ENCODE measurements at places on chromosomes 5 and 9.
A peak's percentile ranks its signal among the peaks of the same experiment; 100 is the strongest.

DNA sequence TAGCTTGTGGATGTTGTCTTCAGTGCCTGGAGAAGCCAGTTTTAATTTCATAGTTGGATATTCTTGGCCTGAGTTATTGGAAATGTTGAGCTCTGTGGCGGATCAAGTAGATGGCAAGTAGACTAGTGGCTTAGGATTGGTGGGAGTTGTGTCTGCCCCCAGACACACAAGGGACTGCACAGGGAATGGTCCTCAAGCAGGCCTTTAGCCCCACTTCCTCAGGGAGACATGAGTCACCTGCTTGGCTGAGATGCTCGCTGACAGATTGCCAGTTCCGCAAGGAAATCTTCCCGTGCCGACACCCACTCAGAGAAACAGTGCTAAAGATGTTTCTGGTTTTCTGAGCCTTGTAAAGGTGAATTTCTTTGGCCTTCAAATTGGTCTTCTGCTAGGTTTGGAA, 18.8 kb upstream of the CATSPER3 start:
- DNase-seq: peak; percentile 71

GRCh38 chr9:114338187-114338586, 8.5 kb downstream of the ORM2 start:
- DNase-seq: no peak

DNA sequence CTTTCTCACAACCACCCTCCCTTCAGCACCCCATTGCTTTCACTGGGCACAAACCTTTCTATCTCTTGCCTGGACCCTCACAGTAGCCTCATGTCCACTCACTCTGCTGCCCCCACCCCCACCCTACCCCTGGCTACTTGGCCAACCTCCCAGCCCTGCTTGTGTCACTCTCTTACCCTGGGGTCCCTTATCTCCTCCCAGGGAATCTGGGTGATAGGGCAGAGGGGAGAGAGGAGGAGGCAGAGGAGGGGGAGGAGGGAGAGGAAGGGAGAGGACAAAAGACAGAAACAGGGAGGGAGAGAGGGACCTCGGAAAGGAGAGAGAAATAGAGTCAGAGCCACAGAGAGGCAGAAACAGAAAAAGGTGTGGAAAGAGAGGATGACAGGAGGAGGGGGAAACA, 25.0 kb upstream of the KIF12 start:
- DNase-seq: no peak

DNA sequence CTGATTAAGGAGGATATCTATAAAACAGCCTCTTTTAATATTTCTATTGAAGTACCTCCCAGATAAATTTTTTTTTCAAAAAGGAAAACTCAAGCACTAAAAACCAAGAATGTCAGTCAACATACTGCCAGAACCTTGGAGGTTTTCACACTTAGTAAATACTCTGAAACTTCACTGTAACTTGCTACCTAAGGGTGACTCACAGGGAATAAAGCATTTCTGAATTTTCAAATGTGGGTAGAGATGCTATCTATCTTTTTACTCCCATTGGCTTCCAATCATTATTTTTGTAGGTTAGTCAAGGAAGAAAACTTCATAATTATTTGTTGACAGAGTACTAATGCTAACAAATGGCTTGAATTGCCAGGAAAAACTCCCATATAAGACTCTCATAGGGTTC, 46.1 kb downstream of the SLC25A46 start:
- DNase-seq: no peak

DNA sequence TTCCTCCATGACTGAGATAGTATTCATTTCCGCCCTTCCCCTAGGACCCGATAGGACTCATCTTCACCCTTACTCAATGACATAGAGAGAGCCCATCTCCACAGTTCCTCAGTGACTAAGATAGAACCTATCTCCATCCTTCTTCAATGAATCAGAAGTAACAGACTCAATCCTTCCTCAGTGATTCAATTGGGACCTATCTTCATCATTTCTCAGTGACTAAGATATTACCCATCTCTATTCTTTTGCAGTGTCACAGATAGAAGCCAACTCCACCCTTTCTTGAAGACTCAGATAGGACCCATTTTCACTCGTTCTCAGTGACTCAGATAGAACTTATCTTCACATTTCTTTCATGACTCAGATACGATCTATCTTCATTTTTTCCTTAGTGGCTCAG, 164.6 kb downstream of the FBXO4 start:
- no peak for DNase-seq

DNA sequence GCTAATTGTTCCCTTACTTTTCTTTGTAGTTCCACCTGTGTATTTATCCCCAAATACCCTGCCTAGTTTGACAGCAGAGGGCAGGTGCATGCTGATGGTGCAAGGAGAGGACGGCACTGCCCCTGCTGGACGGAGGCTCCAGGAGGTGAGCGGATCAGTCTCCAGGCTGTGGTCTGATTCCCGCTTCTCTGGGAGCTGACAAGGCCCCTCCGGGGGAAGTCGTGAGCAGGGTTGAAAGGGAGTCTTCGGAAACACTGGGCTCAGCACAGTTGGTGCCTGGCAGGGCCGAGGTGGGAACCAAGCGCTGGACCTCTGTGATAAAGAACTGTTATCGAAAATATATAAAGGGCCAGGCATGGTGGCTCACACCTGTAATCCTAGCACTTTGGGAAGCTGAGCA, 52.9 kb downstream of the RASGEF1C start:
- DNase-seq: no peak

DNA sequence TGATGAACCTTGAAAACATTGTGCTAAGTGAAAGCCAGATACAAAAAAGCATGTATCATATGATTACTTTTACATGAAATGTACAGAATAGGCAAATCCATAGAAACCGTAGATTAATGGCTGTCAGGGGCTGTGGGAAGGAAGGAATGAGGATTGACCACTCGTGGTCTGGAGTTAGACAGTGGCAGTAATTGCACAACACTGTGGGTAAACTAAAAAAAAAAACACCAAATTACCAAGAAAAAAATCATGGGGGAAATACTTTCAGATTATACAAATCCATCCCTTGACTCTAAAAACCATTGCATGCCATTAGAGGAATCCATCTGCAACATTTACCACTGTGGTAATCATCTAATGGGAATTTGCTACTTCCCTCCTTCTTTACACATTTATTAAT, 140.0 kb downstream of the SIL1 start:
- no peak for DNase-seq

DNA sequence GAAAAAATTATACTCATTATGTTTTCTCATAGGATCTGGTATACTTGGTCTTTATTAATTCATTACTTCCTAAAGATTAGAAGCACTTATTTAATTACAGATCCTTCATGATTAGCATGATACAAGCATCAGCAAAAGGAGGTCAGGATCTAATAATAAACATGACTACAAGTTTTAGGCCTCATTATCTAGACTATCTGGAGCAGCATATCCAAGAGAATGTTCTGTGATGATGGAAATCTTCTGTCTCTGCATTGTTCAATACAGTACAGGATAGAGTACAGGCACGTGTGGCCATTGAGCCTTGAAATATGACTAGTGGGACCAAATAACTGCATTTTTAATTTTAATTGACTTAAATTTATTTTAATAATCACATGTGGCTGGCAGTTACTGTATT, 21.2 kb downstream of the SETX start:
- no peak for DNase-seq

DNA sequence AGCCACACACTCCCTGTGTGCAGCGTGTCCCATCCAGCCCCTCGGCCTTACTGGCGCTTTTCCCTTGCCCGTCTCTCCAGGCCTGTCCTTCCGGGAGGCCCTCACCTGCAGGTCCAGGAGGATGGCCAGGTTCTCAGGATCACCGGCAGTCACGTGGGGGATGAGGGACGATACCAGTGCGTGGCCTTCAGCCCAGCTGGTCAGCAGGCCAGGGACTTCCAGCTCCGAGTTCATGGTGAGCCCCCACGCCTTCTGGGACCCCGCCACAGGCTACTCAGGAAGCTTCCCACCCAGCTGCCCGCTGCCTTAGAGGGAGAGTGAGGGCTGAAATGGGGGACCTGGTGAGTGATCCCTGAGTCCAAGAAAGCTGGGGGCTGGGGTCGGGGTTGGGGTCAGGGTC, 85.8 kb downstream of the HMCN2 start:
- no peak for DNase-seq

DNA sequence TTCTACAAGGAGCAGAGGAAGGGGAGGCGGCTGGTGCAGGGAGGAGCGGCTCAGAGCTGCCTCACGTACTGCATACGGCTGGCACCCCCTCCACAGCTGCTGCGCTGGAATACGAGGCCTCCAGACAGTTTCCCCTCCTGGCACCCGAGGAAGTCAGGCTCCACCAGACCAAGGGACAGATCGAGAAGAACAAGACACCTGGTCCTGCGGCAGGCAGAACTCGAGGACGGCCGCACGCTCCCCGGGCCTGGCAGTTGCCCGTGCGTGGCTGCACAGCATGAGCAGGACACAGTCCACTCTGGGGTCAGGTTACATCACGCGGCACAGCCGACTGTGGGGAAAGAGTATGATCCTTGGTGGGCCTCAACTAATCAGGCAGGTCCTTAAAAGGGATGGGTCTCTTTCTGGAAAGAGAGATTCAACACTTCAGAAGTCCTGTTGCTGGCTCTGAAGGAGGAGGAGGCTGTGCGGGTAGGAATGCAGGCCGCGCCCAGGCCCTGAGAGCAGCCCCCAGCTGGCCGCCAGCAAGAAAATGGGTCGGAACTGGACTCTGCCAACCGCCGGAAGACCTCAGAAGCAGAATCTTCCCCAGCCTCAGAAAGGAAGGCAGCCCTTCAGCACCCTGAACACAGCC, 11.6 kb downstream of the UBAC1 start:
- DNase-seq: no peak

- DNase-seq: no peak
These were observed 37.1 kb upstream of the CEP120 start for GRCh38 chr5:123460296-123460729.

DNA sequence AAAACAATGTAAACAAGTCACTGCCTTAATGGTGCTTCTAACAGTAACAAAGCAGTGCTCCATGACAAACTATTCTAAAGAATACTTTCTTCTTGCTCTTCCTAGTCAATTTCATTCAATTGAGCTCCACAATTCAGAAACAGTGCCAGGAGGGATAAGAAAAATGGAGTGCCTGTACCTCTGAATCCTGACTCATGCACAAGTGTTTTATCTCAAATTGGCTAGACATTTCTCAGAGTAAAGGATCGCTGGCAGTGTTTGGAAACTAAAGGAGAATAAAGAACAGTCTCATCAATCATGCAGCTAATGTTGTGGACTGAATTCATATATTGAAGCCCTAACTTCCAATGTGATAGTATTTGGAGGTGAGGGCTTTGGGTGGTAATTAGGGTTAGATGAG, 27.6 kb downstream of the SLC25A51 start:
- no peak for DNase-seq

- DNase-seq: peak; percentile 86
These were observed 35.0 kb downstream of the IPPK start for GRCh38 chr9:92634712-92635605.

DNA sequence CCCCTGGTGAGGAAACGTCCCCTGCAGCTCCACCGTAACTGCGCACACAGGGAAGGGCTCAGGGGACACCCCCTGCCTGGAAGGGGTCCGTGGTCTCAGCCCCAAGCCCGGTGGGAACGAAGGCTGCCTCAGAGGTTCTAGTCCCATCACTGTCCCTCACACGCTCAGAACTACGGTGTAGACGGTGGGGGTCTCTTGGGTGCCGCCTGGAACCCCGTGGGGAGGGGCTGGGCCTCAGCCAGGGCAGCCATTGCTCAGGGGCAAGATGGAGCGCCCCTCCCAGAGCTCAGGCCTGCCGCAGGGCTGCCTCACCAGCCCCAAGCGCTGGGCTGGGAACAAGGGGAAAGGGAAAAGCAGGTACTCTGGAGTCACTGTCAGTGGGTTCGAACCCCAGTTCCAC, 2.9 kb downstream of the AGPAT2 start:
- no peak for DNase-seq

DNA sequence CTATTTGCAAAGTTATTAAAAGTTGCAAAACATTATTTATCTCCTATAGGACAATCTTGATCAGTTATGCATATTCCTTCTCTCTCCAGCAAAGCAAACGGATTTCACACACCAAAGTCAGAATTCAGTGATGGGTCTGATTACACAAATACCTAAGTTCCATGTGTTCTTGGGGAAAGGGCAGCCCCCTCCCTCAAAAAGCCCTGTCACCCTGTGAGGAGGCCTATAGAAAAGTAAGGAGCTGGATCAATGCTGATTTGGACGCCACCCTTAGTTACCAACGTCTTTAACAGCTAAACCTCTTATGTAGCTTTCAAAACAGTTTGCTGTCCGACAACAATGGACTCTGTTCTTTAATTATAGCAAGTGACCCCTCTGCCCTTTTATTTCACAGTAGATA, 6.4 kb downstream of the ZNF608 start:
- DNase-seq: no peak

- DNase-seq: no peak
These were observed 30.6 kb downstream of the PLPP7 start for GRCh38 chr9:131320031-131320685.

DNA sequence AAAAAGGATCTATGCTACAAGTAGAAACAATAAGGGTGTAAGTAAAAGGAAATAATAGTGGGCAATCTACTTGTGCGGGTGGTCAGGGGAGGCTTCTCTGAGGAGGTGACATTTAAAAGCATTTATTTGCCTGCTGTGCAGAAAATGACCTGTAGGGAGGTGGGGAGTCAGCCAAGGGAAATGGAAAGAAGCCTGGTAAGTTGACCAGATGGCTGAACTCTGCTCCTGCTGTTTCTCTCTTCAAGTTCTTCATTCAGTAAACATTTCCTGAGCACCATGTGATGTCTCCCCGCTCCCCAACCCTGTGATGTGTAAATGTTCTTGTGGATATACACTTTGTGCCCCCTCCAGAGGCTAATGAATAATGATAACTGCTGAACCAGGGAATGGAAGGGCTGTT, 9.9 kb upstream of the SPIN1 start:
- no peak for DNase-seq

DNA sequence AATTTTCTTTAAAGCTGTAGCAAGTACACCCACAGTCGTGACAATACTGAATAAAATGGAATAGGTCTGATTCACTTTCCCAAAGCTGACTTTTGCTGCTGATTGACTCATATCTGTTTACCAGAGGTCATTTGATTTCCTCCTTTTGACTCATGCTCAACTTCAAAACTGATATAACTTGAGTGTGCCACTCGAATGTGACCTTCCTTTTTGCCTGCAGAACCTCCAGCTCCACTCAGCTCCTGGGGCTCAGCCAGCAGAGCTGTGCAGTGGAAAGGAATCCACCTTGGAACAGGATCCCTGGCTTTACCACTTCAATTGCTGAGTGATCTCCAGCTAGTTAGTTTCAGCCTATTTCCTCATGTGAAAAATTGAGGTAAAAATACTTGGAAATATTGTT, 84.1 kb downstream of the FEM1C start:
- no peak for DNase-seq
